ENCODE measurements at places on chromosomes 1 and 21. TPM values are rescaled to one million over a fixed set of nuclear protein-coding genes. Genes with fewer than 3 reads are reported as not detected.

The HIVEP3 gene
- total RNA-seq, result 0.78 TPM

- no peak for DNase-seq
- H3K4me1 ChIP-seq, result no peaks in the 10 kb centered on the region
- no peaks in the 10 kb centered on the region for H3K27me3 ChIP-seq
- no peak overlapping the region for H3K27ac ChIP-seq
- no peaks in the 10 kb centered on the region for H3K36me3 ChIP-seq
- no peak overlapping the region for H3K4me3 ChIP-seq
Observed at GRCh38 chr1:48588061-48588460, 116.1 kb upstream of the SPATA6 start.

The SLAMF9 gene
- not detected for total RNA-seq

The FNDC10 gene
- 25.6 TPM for total RNA-seq

DNA sequence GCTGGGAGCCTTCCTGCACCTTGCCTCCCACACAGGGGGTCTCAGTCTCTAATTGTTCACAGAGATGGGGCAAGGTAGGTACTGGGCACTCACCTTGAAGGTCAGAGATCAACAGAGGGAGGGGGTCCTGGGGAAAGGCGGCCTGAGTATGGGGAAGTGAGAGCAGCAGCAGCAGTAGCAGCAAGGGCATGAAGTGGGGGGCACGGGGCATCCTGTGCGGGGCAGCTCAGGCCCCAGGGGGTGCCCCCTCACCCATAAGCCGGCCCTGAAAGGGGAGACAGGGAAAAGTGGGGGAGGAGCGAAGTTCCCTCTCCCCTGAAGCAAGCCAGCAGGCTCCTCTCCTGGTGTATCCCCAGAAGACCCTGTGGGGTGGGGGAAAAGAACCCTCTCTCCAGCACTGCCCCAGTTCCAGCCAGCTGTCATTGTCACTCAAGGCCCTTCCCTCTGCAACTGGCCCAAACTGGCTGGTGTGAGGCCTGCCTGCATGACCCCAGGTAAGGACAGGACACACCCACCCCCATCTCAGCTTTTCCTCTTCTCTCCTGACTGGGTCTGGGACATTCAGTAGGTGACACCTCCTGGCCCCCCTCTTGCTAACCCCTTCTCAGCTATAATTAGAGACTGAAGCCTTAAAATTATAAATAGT is 3.9 kb downstream of the SEMA6C start:
- peaks cover 32% of the 10 kb centered on the region for H3K4me1 ChIP-seq
- no peak overlapping the region for H3K27ac ChIP-seq
- DNase-seq, result no peak
- H3K36me3 ChIP-seq, result peaks cover 5% of the 10 kb centered on the region
- H3K27me3 ChIP-seq, result no peaks in the 10 kb centered on the region

GRCh38 chr1:53645690-53646078 is 93.3 kb downstream of the GLIS1 start:
- peak overlapping the region; percentile 79 for H3K27ac ChIP-seq
- peaks cover 56% of the 10 kb centered on the region for H3K4me1 ChIP-seq
- no peaks in the 10 kb centered on the region for H3K27me3 ChIP-seq
- no peak overlapping the region for H3K4me3 ChIP-seq
- no peak for DNase-seq

The TEDDM1 gene
- total RNA-seq, result not detected

GRCh38 chr1:151939141-151939540 is 29.8 kb upstream of the THEM4 start:
- H3K4me3 ChIP-seq, result no peak overlapping the region
- peaks cover 16% of the 10 kb centered on the region for H3K4me1 ChIP-seq
- H3K27ac ChIP-seq, result no peak overlapping the region
- H3K36me3 ChIP-seq, result no peaks in the 10 kb centered on the region
- H3K27me3 ChIP-seq, result peaks cover 2% of the 10 kb centered on the region

The HES5 gene
- 0.29 TPM for total RNA-seq

DNA sequence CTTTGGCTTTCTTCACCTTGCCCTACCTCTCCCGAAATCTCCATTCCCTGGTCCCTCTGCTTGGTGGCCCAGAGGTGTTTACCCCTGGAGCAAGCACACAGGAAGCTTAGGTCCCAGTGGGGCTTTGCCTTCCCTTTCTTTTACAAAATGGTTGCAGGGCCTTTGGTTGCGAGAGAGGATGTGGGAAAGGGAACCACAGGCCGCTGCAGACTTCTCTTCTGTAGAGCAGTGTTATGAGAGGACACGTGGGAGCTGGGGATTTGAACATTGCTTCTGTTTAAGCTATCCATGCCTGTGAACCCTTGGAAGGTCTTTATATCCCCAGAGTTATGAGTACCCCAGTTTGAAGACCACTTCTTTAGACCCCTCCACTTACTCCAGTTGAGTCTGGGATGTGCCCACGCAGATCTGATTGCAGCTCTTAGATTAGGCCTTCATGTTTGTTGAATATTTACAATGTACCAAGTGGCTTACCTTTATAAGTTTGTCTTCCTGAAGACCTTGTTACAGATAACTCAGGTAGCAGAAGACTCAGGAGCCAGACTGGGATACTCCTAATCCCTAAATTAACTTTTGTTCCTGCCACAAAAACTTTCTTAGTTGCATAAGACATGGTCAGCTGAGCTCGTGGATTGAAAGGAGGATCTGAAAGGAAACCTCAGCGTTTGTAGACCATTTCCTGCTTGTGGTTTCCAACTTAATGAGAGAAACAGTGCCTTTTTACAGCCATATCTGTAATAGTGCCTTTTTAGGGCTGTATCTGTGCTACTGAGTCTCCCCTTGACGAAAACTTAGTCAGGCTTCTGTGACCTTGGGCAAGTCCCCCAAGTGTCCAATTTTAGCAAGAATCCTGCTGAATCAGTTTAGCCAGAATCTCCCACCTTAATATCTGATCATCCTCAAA is 21.9 kb upstream of the IVNS1ABP start:
- no peak overlapping the region for H3K4me3 ChIP-seq
- H3K27ac ChIP-seq, result no peak overlapping the region
- H3K36me3 ChIP-seq, result no peaks in the 10 kb centered on the region
- no peak for DNase-seq
- H3K27me3 ChIP-seq, result no peaks in the 10 kb centered on the region
- peaks cover 7% of the 10 kb centered on the region for H3K4me1 ChIP-seq

The SMG5 gene
- total RNA-seq, result 75.8 TPM

DNA sequence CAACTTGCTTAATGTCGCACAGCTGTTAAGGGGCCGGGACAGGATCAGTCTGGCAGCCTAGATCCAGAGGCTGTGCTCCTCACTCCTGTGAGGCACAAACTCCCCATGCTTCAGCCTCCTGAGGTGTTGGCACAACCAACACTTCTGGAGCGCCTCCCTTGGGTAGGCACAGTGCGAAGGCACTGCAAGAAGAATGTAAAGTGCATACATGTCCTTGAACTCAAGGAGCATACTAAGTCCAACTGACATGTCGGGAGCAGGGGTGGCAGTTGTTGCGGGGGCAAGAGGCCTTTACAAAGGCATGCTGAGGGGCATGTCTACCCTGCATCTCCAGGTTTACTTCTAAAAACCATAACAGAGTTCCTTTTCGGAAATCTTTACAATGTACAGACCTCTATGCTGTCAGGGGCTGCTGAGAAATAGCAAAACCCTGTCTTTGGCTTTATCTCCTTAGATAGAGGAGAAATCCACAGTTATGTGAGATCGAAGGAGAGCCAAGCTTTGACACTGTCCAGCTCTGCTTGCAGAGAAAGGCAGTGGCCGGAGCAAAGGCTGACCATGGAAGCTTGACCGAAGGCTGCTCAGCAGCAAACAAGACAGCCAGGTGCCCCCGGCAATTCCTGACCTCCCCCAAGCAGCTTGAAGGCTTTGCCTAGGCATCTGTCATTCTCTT is 93.9 kb downstream of the CDC7 start:
- no peak overlapping the region for H3K4me3 ChIP-seq
- peaks cover 3% of the 10 kb centered on the region for H3K4me1 ChIP-seq
- no peaks in the 10 kb centered on the region for H3K27me3 ChIP-seq
- no peaks in the 10 kb centered on the region for H3K36me3 ChIP-seq
- H3K27ac ChIP-seq, result no peak overlapping the region
- DNase-seq, result no peak

The PGD gene
- 197 TPM for total RNA-seq

The ANGPTL3 gene
- total RNA-seq, result not detected

DNA sequence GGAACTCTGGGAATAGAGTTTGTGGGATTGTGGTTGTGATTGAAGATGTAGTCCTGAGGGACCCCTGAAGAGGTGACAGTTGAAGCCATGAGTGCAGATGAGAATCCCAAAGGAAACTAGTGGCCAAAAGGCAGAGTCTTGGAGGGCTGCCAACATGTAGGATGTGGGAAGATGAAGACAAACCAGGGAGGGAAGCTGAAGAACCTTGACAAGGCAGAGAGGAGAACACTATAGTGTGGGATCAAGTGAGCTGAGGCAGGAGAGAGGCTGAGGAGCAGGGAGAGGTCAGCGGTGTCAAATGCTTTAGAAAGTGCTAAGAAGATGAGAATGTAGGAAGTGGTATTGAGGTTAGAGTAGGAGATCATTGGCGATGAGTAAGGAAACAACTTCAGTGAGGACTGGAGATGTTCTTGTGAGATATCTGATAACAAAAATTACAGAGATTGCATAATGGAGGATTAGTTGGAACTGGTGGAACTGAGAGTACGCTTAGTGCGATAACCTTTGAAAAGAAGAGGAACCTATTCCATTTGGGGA is 88.5 kb upstream of the VCAM1 start:
- H3K27me3 ChIP-seq, result no peaks in the 10 kb centered on the region
- no peaks in the 10 kb centered on the region for H3K36me3 ChIP-seq
- peak overlapping the region; percentile 42 for H3K27ac ChIP-seq
- H3K4me1 ChIP-seq, result peaks cover 39% of the 10 kb centered on the region
- H3K4me3 ChIP-seq, result no peak overlapping the region
- DNase-seq, result no peak

The CLK2 gene
- total RNA-seq, result 63.5 TPM
